Activated naive CD8-positive, alpha-beta T cell treated with anti-CD3 and anti-CD28 coated beads, Interleukin-2, amount 50 U/mL, for 16 hours (primary cell): ENCODE measurements at places on chromosomes 16 and 17.

DNA sequence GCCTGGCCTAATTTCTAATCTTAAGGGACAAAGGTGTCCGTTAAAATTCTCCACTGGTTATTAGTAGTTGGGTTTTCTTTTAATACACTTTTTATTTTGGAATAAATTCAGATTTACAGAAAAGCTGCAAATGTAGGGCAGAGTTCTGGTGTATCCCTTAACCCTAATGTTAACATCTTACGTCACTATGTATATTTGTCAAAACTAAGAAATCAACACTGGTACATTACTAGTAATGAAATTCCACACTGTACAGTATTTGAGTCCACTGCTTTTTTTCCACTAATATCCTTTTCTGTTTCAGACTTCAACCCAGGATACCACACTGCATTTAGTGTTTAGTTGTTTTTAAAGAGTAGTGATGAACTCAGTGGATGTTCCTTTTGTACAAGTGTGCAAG lies 18.7 kb upstream of the KPNA2 start:
- no peak for DNase-seq

DNA sequence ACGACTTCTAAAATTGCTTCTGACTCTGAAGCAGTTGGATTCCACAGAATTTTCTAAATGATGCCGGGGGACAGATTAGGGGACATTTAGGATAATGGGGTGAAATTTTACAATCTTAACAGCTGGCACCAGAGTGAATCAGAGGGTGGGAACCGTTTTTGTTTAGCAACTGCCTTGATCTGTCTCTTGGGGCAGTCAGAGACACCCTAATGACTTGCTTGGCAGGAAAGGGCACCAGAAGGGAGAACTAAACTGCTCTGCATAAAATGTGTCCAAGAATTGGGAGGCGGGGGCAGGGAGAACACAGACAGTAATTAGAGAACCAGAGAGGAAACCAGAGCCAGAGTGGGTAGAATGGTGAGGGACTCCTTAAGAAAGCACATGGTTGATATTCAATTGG lies 6.1 kb upstream of the ABCC12 start:
- no peak for DNase-seq

- no peak for DNase-seq
Measured at GRCh38 chr17:12410717-12411116, 255.0 kb upstream of the MYOCD start.

DNA sequence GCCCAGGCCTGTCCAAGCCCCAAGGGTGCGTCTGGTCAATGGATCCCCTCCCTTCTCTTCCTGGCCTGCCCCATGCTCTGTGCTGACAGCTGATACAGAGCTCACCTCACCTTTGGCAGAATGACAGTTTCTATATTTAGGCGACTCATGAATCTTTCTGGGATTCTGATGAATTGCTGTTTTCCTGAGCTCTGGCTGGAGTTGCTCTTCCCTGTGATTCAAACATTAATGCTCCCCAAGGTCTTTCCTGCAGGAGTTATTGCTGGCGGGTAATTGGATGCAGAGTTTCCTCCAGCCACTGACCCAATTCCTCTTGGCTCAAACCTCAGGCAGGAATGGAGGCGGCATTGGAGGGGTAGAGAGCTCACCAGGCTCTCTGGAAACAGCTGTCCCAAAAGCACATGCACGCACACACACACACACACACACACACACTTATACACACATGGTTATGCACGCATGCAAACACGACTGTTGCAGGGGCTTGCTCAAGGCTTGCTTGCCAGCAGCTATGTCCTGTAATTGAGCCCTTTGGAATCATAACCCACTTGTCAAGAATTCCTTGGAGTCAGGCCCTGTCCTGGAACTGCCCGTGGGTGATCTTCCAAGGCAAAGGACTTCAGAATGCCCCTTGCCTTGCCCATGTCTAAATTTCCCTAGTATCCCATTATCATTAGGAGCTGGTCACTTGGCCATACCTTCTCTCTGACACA lies 128.8 kb downstream of the ASIC2 start:
- no peak for DNase-seq

- no peak for DNase-seq
Measured at GRCh38 chr17:81591971-81592370, 39.8 kb upstream of the FAAP100 start.

DNA sequence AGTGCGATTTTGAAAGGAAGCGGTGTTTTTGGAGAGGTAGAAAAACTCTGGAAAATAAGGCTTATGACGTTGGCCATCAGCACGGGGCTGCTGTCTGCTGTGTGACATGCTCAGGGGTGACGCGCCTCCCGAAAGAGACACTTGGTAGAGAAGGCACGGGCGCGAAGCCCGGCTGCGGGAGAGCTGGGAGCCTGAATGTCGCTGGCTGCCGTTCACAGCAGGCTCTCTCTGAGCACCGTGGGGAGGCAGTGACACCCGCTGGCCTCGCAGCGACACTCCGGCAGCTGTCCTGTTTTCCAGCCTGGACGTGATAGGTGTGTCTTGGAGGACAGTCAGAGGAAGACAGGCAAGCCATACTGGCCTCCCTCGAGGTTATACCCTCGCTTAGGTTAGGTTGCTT lies 759.1 kb upstream of the RBFOX1 start:
- no peak for DNase-seq

DNA sequence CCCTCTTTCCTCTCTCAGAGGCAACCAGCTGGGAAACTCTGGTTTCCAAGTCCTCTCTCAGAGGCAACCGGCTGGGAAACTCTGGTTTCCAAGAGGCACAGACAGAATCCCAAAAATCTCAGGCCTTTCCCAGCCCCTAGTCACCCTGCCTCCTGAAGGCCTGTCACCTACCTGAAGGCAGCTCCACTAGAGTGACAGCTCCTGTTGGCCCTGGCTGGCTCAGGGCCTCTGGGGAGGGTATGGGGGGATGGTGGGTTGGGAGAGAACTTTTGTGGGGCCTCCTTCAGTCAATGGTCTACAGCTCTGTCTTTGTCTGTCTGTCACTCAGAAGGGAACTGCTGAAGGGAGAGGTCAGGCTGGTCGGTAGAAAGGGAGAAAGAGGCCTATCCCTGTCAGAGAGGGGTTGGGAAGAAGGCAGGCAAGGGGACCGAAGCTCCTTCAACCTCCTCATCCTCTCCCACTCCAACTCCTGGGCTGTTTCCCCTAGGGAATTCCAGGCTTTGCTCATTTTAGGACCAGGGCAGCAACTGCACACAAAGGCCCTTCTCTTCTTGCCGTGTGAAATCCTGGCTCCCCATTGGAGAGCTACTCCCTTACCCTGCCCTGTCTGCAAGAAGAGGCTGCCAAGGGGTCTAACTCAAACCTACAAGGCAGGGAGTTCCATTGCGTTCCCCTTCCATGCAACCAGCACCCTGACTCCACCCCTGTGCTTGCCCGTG lies 23.6 kb downstream of the COPZ2 start:
- DNase-seq, result no peak

GRCh38 chr17:56313201-56313600 lies 159.9 kb downstream of the ANKFN1 start:
- no peak for DNase-seq

GRCh38 chr16:48232493-48233040 lies 11.5 kb upstream of the LONP2 start:
- no peak for DNase-seq

GRCh38 chr16:50011707-50012106 lies 13.3 kb upstream of the CNEP1R1 start:
- no peak for DNase-seq

GRCh38 chr16:16108759-16109158 lies 114.5 kb downstream of the ABCC6 start:
- no peak for DNase-seq

DNA sequence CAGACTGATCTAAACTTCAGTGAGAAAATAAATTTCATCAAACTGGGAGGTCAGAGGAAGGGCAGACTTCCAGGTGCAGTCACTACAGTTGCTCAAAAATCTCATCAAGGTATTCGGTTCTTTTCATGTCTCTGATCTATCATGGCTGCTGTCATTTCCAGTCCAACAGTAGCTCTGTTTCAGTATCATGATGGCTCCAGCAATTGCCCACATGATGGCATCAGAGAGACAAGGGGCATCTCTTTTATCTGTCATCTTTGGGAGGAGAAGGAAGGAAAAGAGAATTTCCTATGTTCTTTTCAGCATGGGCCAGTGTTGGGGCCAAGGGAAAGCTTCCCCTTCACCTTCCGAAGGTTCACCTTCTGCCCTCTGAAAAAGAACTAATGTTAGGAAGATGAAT lies 504.9 kb upstream of the HSBP1 start:
- no peak for DNase-seq

DNA sequence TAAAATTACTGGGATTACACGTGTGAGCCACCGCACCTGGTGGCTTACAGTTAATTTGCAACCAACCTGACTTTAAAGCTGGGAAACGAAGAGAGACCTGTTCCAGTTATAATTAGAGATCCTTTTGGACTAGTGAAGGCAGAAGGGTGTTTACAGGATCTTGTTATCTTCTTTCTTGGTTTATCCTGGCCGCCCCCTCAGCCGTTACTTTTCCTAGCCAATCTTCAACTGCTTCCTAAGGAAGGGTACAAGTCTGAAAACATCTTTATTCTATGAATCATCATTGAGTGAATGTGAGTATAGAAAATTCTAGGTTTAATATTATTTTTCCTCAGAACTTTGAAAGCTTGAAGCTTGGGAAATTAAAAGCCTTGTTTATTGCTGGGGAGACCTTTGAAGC lies 286.5 kb downstream of the SLC39A11 start:
- DNase-seq, result no peak

GRCh38 chr16:50533317-50533716 lies 14.9 kb upstream of the NKD1 start:
- DNase-seq, result no peak

- no peak for DNase-seq
Measured at GRCh38 chr16:82439678-82440293, 187.0 kb upstream of the CDH13 start.

DNA sequence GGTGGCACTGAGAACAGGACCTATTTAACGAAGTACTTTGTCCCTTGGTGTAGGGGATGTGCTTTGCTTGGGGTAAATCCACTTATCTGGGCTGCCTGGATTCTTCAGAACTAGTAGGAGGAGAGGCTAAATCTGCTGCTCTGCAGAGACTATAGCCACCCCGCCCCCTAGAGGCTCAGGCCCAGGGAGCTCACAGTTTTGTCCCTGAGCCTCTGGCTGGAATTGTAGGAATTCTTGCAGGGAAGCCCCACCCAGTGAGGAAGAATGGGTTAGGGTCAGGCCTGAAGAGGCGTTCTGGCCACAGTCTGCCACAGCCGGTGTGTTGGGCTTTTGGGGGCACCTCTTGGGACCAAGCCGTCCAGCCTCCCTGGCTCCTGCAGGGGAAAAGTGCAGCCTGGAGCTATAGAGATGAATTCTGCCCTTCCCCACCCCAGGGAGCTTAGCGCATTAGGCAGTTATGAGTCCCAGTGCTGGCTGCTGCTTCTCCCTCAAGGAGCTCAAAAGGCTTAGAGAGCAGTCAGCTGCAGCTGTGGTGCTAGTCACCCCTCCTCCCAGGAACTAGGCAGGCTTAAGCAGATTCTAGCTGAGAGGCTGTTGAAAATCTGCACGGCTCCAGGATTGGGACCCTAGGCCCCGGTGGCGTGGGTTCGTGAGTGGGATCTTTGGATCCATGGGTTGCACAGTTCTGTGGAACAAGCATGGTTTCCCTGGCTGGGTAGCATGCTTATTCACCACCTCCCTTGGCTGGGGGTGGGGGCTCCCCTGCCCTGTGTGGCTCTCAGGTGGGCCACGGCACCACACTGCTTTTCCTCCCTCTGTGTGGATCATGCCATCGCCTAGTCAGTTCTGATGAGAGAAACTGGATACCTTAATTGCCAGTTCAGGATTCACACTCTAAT lies 237.4 kb upstream of the TOM1L1 start:
- no peak for DNase-seq

DNA sequence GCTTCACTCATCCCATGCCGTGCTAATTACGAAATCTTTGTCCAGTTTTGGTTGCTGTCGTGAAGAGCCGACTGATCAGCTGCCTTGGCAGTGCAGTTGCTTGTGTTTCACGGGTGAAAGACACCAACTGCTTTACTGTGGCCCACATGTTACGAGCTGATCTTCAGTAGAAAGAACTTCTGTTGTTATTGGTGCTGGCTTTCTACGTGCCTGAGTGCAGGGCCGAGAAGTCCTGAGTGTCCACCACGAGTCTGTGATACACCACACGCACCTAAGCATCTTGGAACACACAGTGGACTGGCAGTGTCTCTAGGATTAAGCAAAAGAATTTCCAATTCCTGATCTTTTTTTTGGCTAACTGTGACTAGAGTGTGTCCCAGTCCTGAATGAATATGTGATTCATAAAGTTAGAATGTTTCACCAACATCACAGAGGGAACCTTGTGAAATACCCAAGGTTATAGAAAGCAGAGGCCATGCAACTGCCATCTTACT lies 70.4 kb upstream of the CLEC18A start:
- no peak for DNase-seq

- DNase-seq, result no peak
Measured at GRCh38 chr17:82149401-82150099, 51.5 kb upstream of the FASN start.

DNA sequence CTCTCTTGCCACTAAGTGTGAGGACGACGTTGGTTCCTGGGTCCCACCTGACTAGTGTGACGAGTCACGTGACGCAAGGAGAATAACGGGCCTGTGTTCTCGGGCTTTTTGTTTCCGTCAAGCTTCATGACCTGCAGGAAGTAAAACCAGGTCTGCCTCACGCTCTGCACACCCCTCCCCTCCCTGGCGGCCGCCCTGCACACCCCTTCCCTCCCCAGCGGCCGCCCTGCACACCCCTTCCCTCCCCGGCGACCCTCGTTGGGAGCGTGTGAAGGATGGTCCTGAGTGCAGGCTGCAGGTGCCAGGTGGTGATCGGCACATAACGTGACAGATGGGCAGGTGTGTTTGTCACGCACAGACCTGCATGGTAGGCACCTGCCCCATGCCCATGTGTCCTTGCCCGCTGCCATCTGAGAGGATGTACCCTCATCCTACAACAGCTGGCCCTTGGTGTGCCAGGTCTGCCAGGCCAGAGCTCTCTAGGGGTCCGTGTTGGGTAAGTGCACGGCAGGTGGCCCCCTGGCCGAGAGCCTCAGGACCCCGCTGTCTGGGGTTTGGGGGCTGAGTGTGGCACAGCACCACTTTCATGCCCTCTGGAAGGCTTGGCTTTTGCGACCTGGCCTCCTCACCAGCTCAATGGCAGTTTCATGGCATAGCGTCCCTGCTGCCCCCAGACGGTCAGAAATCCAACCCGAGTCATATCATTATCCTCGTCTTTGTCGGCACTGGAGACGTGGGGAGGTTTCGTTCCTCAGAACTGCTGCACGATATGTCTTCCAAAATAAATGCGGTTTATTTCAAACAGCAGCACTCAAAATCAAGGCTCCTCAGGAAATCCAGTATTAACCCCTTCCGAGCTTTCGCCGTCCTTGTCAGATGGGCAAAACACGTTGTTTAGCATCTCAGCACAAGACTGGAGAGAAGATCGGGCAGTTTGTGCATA lies 191.8 kb upstream of the CHMP6 start:
- DNase-seq, result no peak

DNA sequence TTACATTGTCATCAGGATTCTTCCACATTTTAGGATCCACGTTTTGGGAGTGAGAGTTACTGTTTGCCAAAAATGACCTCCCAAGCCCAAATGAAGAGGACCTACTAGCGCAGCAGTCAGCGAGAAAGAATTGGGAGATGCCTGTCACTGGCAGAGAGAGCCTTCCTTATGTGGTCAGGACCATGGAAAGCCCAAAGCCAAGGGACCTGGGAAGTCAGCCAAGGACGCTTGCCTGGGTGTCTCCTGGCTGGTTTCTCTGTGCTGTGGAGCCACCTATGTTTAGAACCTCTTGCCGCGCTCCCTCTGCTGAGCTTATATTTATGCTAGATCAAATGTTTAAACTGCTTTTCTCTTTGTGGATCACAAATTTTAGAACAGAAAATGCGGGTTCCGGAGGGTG lies 24.9 kb upstream of the RHBDL3 start:
- DNase-seq, result no peak
